ENCODE measurements at places on chromosomes 2 and 18. TPM values are rescaled to one million over a fixed set of nuclear protein-coding genes. Genes with fewer than 3 reads are reported as not detected.
A peak's percentile ranks its signal among the peaks of the same experiment; 100 is the strongest.

Gene TFCP2L1
- 2.0 TPM for polyA plus RNA-seq

Gene SLC9A4
- not detected for polyA plus RNA-seq

Gene EFR3B
- 1.0 TPM for polyA plus RNA-seq

Gene ILKAP
- polyA plus RNA-seq, result 91.6 TPM

Gene SLC35F6
- polyA plus RNA-seq, result 9.3 TPM

Gene TOGARAM2
- 9.1 TPM for polyA plus RNA-seq

Gene OSR1
- polyA plus RNA-seq, result 1.7 TPM

Gene GPR35
- 4.6 TPM for polyA plus RNA-seq

DNA sequence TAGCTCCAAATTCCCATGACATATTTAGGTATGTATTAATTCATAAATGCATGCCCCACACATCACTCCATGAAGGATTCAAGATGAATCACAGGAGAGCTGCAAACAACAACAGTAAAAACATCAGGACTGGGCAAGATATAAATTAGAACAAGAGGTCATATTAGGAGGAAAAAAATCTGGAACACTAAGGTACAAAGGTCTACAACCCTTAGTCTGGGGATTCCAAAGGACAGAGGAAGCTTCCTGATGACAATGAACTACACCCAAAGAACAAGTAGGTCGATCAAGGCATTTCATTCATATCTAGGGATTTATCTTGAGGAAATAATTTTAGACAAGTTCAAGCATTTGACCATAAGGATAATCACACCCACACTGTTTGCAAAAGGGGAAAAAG is 14.5 kb downstream of the VPS4B start:
- no peaks in the 10 kb centered on the region for H3K4me1 ChIP-seq
- no peaks in the 10 kb centered on the region for H3K27me3 ChIP-seq
- H3K36me3 ChIP-seq, result no peaks in the 10 kb centered on the region
- no peak for DNase-seq

DNA sequence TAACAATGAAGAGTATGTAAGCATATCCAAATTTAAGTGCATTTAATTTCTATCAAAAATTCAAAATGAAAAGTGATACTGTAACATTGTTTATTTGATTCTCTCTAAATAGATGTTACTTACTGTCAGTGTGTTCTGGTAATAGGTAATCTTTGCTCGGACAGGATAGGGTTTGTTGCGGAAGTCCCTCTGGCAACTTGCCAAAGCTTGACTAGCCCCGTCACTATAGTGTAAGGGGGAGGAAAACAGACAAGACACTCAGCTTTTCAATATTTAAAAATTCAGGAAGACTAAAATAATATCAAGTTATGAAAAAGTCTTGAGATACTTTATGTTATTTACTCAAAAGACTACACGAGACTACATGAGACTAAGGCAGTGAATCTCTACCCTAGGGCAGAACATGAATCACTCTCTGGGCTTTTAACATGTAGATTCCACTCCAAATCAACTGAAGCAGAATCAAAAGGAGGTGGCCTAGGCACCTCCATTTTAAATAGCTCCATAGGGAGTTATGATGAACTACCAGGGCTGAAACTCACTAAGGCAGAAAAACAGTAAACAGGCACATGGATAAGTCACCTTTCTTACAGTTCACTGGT is 5.9 kb downstream of the LMAN1 start:
- no peak overlapping the region for H3K4me3 ChIP-seq
- DNase-seq, result no peak
- no peaks in the 10 kb centered on the region for H3K4me1 ChIP-seq
- peaks cover 71% of the 10 kb centered on the region for H3K36me3 ChIP-seq

GRCh38 chr2:79750321-79750720 is 237.5 kb downstream of the CTNNA2 start:
- H3K36me3 ChIP-seq, result no peaks in the 10 kb centered on the region
- H3K4me3 ChIP-seq, result no peak overlapping the region
- H3K27ac ChIP-seq, result no peak overlapping the region
- H3K27me3 ChIP-seq, result no peaks in the 10 kb centered on the region

DNA sequence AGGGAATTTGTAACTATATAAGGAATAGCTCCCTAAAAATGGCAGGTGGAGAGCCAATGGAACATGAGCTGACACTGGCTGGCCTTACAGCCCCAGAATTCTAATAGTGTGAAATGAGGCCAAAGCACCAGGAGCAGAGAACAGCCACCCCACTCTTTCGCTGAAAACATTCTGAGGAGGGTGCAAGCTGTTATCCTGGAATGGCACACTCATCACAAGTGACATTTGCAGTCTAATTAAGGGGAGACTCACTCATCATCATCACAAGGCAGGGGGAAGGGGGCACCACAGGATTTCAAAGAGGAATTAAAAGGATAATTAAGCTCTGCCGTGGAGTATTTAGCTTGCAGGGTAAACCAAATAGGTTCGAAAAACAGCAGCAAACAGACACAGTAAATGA is 94.3 kb downstream of the EDAR start:
- no peak overlapping the region for H3K27ac ChIP-seq
- H3K4me1 ChIP-seq, result no peaks in the 10 kb centered on the region
- no peak overlapping the region for H3K4me3 ChIP-seq

DNA sequence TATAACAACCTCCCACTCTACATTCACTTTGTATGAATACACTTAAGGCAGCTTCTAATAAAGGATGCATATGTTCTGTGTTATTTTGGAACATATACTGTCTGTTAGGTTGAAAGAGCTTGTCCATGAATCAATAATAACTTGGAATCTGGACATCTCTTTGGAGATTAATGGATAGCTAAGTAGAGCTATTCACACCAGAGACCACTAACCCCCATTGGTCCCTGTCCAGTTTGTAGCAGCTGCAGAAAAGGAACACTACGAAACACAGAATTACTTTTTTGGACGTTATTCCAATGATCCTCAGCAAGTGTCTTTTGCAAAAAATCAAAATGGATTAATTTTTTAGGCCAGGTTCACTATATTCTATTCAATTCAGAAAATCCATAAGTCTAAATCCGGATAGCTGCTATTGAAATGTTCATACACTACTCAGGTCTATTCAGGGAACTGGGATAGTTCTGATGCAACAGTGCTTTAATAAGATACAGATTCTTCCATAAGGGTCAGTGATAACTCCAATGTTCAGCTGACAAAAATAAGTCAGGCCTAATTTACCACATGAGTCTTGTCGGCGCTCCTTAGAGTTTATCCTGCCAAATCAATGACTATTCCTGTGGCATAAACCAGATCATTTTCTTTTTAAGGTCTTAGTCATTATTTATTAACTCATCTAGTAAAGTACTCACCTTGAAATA is 44.2 kb downstream of the NRXN1 start:
- H3K4me1 ChIP-seq, result no peaks in the 10 kb centered on the region
- no peak overlapping the region for H3K27ac ChIP-seq
- DNase-seq, result no peak
- H3K4me3 ChIP-seq, result no peak overlapping the region
- H3K36me3 ChIP-seq, result no peaks in the 10 kb centered on the region

GRCh38 chr2:725468-725867 is 48.3 kb upstream of the TMEM18 start:
- H3K4me1 ChIP-seq, result no peaks in the 10 kb centered on the region
- no peaks in the 10 kb centered on the region for H3K36me3 ChIP-seq
- H3K4me3 ChIP-seq, result no peak overlapping the region
- no peaks in the 10 kb centered on the region for H3K27me3 ChIP-seq

GRCh38 chr2:174873471-174873870 is 109.2 kb upstream of the CHRNA1 start:
- no peaks in the 10 kb centered on the region for H3K4me1 ChIP-seq
- DNase-seq, result no peak
- no peak overlapping the region for H3K4me3 ChIP-seq
- H3K27ac ChIP-seq, result no peak overlapping the region
- no peaks in the 10 kb centered on the region for H3K36me3 ChIP-seq
- no peaks in the 10 kb centered on the region for H3K27me3 ChIP-seq

DNA sequence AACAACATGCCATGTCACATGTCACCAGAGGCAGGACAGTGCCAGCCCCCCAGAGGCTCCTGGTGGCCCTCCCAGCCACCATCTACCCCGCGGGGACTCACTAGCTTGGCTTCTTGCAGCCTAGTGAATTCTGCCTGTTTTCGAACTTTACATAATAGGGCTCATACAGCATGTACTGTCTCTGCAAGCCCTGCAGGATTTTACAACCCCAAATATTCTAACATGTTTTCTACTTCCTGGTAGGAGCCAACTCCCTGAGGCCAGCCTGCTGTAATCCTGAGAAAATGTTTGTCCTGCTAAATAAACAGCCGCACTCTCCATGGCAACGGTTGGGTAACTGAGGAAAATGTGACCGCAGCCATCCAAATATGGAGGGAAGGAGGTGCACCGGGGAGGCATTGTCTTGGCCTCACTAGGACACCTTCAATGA is 2.7 kb downstream of the PER2 start:
- peaks cover 48% of the 10 kb centered on the region for H3K4me1 ChIP-seq
- DNase-seq, result peak; percentile 94
- no peak overlapping the region for H3K4me3 ChIP-seq
- H3K36me3 ChIP-seq, result no peaks in the 10 kb centered on the region

GRCh38 chr2:144942516-144943256 is 422.8 kb upstream of the ZEB2 start:
- no peak overlapping the region for H3K4me3 ChIP-seq
- H3K4me1 ChIP-seq, result peaks cover 5% of the 10 kb centered on the region
- DNase-seq, result no peak
- no peaks in the 10 kb centered on the region for H3K36me3 ChIP-seq
- H3K27ac ChIP-seq, result no peak overlapping the region

DNA sequence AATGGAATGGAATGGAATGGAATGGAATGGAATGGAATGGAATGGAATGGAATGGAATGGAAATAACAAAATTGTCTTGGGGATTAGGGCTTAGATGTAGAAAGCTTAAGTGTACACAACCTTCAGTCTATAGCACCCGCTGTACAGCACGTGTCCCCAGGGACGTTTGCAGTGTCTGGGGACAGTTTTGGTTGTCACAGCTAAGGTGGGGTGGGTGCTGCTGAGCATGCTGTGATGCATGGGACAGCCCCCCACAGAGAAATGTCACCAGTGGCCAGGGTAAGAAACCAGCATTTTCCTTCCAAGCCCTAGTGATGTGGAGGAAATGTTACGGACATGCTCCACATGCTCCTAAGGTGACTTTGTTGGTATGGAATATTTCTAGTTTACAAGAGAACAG is 70.8 kb downstream of the SH3RF3 start:
- H3K27me3 ChIP-seq, result no peaks in the 10 kb centered on the region
- no peak overlapping the region for H3K4me3 ChIP-seq
- no peak overlapping the region for H3K27ac ChIP-seq
- no peak for DNase-seq
- H3K36me3 ChIP-seq, result no peaks in the 10 kb centered on the region

DNA sequence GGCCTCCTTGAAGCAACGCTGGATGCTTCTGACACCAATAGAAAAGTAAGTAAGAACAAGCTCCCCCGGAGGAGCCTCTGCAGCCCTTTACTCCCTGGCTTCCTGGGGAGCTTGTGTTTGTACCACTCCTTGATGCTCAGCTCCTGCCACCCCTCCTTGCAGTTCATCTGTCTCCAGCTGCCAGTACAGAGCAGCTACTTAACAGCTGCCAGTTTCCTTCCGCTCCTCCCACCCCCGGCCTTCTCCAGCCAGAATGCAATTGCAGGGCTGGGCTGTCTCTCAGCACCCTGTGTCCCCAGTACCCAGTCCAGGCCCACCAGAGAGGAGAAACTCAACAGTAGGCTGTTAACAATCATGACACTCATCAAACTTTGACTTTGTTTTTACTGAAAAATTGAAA is 109.4 kb downstream of the AOX1 start:
- H3K4me1 ChIP-seq, result no peaks in the 10 kb centered on the region
- no peaks in the 10 kb centered on the region for H3K27me3 ChIP-seq
- no peak overlapping the region for H3K27ac ChIP-seq

GRCh38 chr2:130371723-130372054 is 15.8 kb downstream of the PTPN18 start:
- H3K27me3 ChIP-seq, result no peaks in the 10 kb centered on the region
- DNase-seq, result no peak
- H3K27ac ChIP-seq, result peak overlapping the region; percentile 84
- no peaks in the 10 kb centered on the region for H3K36me3 ChIP-seq

DNA sequence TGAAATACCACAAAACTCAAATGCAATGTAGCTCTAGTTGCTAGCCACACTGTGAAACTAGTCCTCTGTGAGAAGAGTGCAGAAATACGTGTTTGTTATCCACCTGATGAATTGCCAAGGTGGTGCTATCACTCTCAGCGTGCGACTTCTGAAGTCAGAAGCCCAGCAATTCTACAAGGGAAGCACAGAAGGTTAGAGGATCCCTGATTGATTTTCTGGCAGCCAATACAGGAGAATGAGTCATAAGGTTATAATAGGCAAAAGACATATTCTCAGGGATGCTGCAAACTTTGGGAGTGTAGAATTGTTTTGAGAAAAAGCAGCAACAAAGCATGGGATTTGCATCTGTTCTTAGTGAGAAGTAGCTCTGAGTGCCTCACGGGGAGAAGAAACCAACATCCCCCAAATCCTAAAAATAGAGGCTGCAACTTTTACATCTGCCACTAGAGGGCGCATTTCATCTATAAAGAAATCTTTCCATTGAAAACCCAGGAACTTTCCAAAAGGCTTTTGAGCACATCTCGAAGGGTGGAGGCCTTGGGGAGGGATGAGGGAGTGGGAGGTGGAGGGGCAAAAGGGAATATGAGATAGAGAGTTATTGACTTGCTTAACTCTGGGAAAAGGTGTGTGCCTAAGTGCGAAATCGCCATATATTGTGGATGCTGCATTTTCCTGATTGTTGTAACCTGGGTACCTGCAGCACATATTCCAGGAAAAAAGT is 78.0 kb downstream of the TMEM182 start:
- H3K27ac ChIP-seq, result no peak overlapping the region
- no peaks in the 10 kb centered on the region for H3K4me1 ChIP-seq
- H3K4me3 ChIP-seq, result no peak overlapping the region
- H3K27me3 ChIP-seq, result no peaks in the 10 kb centered on the region
- peak; percentile 40 for DNase-seq
- H3K36me3 ChIP-seq, result no peaks in the 10 kb centered on the region

GRCh38 chr18:66124394-66124793 is 373.6 kb downstream of the CDH7 start:
- no peaks in the 10 kb centered on the region for H3K36me3 ChIP-seq
- no peaks in the 10 kb centered on the region for H3K4me1 ChIP-seq
- DNase-seq, result no peak
- no peak overlapping the region for H3K27ac ChIP-seq
- no peaks in the 10 kb centered on the region for H3K27me3 ChIP-seq
- H3K4me3 ChIP-seq, result no peak overlapping the region

DNA sequence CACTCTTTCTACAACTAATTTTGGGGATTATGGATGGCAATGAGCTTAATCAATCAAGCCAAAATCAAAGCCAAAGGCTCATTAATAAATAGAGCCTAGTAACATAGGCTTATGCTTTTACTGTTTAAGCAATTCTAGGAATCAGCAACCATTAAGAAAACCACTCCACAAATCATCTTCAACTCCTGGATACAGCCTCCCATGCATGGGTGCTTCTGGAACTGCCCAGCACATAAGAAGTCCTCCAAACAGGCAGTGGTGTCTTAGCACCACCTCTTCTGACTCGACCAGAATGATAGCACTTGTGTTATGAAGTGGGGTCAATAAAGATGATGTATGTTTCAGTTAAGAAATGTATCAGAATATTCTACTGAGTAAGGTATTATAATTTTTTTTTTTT is 104.4 kb upstream of the SERPINE2 start:
- H3K27ac ChIP-seq, result no peak overlapping the region
- no peaks in the 10 kb centered on the region for H3K4me1 ChIP-seq
- no peak overlapping the region for H3K4me3 ChIP-seq
- H3K36me3 ChIP-seq, result no peaks in the 10 kb centered on the region
